Anterior cingulate cortex (tissue), 58 donors: ENCODE measurements at places on chromosomes 4 and X.

DNA sequence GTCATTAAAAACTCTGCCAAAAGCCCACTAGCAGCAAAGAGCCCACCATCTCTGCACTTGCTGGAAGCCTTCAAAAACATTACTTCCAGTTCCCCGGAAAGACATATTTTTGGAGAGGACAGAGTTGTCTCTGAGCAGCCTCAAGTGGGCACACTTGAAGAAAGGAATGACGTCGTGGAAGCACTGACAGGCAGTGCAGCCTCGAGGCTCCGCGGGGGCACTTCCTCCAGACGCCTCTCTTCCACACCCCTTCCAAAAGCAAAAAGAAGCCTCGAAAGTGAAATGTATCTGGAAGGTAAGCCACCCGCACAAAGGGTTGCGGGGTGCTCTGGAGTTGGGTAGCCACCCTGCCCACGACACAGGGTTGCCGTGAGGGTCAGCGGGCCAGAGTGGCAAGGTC, 25.9 kb downstream of the OFD1 start:
- DNase-seq, result no peak

DNA sequence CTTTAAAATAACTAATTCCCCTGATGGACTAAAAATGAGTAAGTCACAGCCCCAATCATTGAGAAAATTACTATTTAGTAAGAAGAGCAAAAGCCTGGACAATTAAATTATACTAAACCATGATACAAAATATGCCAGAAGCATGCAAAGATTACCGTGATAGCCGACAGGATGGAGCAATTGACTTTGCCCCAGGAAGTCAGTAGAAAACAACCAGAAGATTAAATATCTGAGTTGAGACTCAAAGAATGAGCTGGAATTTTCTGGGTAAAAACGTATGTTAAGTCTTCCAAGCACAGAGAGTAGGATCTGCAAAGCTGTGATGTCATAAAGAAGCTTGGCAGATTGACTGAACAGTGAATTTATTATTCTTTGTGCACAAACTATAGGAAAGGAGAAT, 816.1 kb upstream of the TENM3 start:
- no peak for DNase-seq

DNA sequence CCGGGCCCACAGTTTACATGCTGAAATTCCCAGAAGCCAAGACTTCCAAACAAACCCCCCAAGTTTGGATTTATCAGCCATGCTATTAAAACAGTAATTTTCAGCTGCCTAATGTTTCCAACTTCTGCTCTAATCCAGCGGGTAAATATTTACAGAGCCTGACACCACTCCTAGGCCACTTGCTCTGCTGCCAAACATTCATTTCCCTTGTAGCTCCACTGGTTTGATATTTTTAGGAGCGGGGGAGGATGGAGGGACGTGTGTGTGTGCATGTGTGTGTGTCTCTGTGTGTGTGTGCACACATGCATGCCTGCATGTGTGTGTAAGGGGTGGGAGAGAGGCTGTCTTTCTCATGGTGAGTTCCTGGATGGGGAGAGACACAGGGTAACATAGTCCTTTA, 115.7 kb upstream of the PJA1 start:
- DNase-seq, result no peak

DNA sequence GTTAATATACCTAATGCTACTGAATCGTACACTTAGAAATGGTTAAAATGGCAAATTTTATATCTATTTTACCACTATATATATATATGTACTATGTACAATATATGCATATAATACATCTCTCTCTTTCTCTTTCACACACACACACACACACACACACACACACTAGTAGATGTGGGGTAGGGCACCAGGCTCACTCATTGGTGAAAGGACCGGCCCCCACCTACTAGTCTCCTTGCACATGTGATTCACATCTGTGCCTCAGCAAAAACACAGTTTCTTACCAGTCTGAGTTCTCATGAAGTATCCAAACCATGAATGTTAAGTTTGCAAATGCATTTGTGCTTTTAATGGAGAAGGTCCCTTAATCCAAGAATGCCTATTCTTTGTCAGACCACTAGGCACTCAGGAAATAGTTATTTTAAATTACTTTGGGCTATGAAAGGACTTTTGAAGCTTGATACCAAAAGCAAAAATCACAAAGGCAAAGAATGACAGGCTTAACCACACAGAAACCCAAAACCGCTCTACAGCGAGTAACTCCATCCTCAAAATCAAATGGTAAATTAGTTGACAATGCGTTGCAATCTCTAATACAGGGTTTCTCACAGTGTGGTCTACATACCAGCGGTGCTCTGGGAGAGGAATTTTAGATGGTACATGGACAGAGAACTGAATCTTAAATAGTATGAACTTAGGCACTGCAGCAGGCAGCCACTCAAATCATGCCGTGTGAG, 5.8 kb downstream of the TSC22D3 start:
- no peak for DNase-seq

GRCh38 chrX:148588649-148589310, 88.4 kb downstream of the AFF2 start:
- no peak for DNase-seq

- no peak for DNase-seq
Observed at GRCh38 chrX:117919755-117920154, 196.9 kb downstream of the KLHL13 start.

- no peak for DNase-seq
Observed at GRCh38 chrX:31240982-31241381, 169.1 kb upstream of the FTHL17 start.

GRCh38 chrX:132216806-132217202, 2.4 kb downstream of the RAP2C start:
- DNase-seq, result no peak
